AG09309 (cell line): ENCODE measurements at places on chromosomes 1 and 21.

- DNase-seq: no peak
These were observed 248.2 kb upstream of the TPTE start for GRCh38 chr21:10273196-10273595.

- DNase-seq: no peak
These were observed 23.0 kb upstream of the EPHA2 start for GRCh38 chr1:16178596-16179497.

GRCh38 chr1:41513383-41513735 lies 28.9 kb upstream of the EDN2 start:
- DNase-seq: no peak

GRCh38 chr1:46221749-46222148 lies 18.6 kb downstream of the LURAP1 start:
- DNase-seq: no peak

- DNase-seq: no peak
These were observed 20.6 kb upstream of the RCAN3 start for GRCh38 chr1:24481843-24482610.

GRCh38 chr1:17161137-17161740 lies 42.0 kb upstream of the PADI2 start:
- DNase-seq: no peak

- DNase-seq: no peak
These were observed 29.2 kb downstream of the POFUT2 start for GRCh38 chr21:45258466-45258865.

- DNase-seq: no peak
These were observed 344.1 kb upstream of the VAMP3 start for GRCh38 chr1:7426780-7427604.

DNA sequence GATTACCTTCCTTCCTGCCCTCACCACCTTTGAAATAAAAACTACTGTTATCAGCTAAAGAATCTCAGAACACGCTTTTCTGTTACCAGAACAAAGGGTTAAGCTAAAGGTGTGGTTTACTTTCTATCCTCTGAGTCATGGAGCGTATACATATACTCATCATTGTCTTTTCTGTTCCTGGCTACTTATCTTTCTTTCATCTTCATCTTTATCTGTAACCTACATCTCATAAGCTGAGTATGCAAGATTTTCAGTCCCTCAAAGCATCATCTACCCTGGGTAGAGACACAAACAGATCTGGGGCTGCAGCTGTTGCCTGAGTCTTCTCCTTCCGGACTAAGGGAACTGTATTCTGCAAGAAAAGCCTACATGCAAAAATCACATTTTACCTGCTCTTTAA lies 75.6 kb downstream of the LMO4 start:
- DNase-seq: no peak

DNA sequence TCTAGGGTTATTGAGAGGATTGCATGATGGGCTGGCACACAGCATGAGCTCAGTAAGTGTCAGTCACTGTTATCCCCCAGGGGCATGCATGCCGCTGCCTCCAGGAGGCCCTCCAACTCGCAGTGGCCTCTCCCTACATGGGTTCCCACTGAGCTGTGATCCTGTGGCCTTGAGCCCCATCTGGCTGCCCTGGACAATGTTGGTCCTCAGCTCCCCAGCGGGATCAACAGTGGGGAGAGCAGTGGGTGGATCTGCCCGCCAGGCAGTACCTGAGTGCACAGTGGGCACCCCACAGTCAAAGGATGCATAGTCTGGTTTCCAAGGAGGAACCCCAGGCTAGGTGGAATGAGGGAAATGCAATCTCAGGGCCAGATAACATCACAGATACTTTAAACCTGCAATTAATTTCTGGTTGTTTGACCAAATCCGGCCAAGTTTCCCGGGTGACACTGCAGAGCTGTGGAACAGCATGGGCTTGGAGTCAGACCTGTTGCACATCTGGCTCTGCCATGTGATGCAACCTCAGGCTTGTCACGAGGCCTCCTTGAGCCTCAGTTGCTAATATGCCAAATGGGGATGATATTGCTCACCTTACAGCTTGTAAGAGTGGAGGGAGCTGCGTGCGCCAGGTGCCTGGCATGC lies 9.3 kb downstream of the PADI3 start:
- DNase-seq: no peak

DNA sequence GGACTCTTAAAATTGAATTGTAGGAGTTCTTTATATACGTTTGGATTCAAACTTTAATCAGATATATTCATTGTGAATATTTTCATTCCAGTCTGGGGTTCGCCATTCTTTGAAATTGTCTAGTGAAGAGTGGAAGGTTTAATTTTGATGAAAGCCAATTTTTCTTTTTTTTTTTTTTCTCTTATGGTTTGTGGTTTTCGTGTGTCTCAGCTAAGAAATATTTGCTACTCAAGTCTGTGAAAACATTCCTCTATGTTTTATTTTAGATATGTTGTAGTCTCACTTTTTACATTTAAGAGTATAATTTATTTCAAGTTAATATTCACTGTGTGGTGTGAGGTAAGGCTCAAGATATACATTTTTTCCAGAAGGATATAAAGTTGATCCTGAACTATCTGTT lies 220.5 kb downstream of the KCNT2 start:
- DNase-seq: no peak

- no peak for DNase-seq
These were observed 7.7 kb downstream of the FBXO6 start for GRCh38 chr1:11671544-11672286.

- no peak for DNase-seq
These were observed 104.1 kb downstream of the KCNN3 start for GRCh38 chr1:154765970-154766369.

- DNase-seq: no peak
These were observed 80.8 kb upstream of the SLC2A1 start for GRCh38 chr1:43039228-43040055.

- DNase-seq: no peak
These were observed 41.3 kb upstream of the LAMC2 start for GRCh38 chr1:183144752-183145151.

GRCh38 chr1:230976825-230977747 lies 1.6 kb downstream of the TTC13 start:
- DNase-seq: no peak

- DNase-seq: no peak
These were observed 13.9 kb upstream of the CTSE start for GRCh38 chr1:206037581-206037980.

- no peak for DNase-seq
These were observed 60.0 kb downstream of the MEGF6 start for GRCh38 chr1:3551290-3551678.

- DNase-seq: no peak
These were observed 120.8 kb upstream of the ADGRL2 start for GRCh38 chr1:81679942-81680341.

DNA sequence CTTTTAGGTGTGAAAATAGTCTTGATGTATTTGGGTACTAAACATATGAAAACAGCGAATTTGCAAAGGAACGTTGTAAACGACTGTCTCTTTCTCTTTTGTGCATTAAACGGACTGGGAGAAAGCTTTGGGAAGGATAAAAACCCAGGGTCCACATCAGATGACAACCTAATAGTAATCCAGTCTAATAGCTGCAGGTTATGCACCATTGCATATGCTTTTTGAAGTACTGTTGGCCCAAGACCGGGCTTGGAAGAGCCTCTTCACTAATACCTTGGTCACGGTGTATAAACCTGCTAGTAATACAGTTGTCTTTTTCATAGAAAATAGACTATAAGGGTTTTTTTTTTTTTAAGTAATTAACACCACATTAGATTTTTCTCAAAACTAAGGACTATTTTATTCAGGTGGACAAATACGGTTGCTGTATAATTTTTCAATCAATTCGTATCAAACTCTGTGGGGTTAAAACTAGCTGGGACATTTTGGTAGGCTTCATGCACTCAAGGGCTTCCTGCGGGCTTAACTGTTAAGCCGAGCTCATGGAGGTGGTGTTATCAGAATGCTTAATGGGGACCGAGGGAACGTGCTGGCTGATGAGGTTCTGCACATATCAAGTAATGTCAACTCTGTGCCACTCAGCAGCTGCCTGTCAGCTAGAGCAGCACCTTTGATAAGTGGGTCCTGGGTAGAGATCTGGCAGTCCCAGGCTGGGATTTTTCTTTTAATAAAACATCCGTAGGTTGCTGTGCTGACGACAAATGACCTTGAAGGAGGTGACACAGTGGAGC lies 2.1 kb downstream of the RYR2 start:
- DNase-seq: no peak

- DNase-seq: no peak
These were observed 878 bp downstream of the MINDY1 start for GRCh38 chr1:151005729-151006319.

GRCh38 chr1:106944721-106945120 lies 111.8 kb upstream of the PRMT6 start:
- DNase-seq: no peak

GRCh38 chr1:36236302-36236701 lies 12.1 kb downstream of the THRAP3 start:
- no peak for DNase-seq

DNA sequence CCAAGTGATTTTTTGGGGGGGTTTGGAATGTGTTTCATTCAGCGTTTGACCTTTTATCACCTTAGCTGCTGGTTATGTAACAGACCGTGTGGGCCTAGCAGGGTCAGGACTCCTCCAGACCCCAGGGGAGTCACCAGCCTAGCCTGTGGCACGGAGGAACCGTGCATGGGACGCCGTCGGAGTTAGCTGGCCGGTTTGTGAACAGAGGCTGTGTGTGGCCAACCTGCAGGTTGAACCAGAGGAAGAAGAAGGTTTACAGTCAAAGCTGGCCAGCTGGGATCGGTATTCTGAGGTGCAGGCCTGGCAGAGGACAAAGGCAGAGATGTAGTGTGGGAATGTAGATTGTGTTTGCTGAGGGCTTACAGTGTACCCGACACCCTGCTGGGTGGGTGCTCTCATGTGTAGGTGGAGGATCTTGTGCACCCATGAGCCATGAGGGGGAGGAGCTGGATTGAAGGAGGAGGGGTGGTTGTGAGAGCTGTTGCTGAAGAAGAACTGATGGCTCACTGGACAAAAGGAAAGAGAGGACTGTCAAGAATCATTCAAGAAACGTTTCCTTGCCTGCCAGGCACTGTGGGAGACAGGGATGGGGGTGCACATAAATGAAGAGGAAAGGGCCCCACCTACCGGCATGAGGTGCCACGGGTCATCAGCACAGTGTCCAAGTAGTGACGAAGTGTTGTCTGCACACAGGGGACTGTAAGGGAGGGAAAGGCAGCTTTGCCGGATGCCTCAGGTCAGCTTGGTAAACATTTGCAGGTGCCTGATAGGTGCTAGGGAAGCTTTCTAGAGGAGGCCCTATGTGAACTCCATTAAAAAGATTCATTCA lies 40.0 kb upstream of the PWP2 start:
- no peak for DNase-seq

- DNase-seq: peak; percentile 39
These were observed 5.3 kb downstream of the CREG1 start for GRCh38 chr1:167548059-167548932.

DNA sequence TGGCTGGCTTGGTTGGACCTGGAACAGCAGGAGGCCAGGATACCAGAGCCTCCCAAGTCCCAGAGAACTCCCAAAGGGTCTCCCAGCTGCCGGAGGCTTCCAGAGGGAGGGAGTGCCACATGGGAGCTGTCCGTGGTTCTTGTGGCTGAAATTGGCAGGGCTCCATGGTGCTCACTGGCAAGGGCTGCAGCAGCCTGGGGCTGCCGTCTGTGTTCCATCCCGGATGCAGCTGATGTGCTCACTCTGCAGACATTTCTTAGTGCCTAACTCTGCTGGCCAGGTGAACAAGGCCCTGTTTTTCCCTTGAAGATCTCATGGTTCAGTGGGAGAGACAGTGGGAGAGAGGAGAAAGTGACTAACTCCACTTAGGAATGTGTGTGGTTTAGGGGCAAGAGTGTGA lies 261.1 kb downstream of the CAMTA1 start:
- peak; percentile 20 for DNase-seq

- no peak for DNase-seq
These were observed 1.6 kb downstream of the PPP1R15B start for GRCh38 chr1:204409836-204410687.

DNA sequence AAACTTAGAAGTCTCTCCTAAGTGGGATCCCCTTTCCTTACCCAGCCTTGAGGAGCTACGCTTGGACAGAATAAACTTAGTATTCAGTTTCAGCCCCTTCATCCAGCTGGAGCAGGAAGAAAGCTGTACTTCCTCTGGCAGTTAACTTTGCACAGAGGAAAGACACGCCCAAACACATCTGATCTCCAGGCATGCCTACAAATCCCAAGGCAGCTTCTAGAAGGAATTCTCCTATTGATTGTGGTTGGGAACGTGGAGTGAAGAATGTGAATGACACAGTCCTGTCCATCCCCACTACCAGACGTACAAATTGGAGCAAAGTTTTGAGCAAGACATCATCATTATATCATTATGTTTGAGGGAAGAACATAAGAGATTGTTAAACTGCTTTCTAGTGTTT lies 6.6 kb upstream of the AK4 start:
- no peak for DNase-seq

- DNase-seq: no peak
These were observed 18.9 kb downstream of the PGLYRP3 start for GRCh38 chr1:153293851-153294250.

- DNase-seq: no peak
These were observed 31.4 kb upstream of the PRELP start for GRCh38 chr1:203444171-203444576.

- no peak for DNase-seq
These were observed 315.6 kb downstream of the NFIA start for GRCh38 chr1:61397935-61398334.

GRCh38 chr1:169163059-169163458 lies 56.6 kb downstream of the ATP1B1 start:
- DNase-seq: no peak

DNA sequence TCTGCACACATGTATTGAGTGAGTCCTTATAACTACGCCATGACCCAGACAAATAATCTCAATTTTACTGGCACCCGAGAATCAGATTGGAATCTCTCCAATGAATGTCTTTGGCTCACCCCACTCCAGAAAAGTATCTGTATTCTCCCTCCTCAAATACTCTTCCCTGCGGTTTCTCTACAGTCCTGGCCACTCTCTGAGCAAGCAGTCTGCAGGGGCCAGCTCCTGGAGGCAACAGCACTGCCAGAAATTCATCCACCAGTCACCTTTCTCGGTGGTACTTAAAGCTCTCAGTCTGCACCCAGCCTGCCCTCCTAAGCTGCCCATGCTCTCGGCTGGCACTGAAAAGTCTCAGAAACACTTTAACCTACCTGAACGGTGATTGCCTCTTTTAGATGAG lies 16.1 kb upstream of the LYST start:
- no peak for DNase-seq

DNA sequence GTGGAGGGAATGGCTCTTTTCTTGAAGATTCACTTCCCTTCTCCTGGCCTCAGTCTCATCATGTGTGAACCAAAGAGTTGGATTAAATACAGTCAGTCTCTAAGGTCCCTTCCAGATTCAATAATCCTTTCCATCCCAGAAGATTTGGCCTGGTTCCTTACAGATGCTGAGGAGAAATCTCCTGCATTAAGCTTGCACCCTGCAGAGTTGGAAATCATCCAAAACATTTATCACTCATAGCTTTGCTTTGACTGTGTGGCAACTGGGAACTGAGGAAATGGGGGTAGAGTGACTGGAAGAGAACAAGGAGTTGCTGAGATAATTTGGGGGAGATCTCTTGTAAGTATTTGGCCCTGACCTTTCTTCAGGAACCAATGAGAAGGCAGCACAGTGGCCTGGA lies 220.5 kb upstream of the SGIP1 start:
- no peak for DNase-seq

GRCh38 chr1:39969048-39969447 lies 14.1 kb downstream of the MFSD2A start:
- DNase-seq: no peak

- no peak for DNase-seq
These were observed 116.7 kb downstream of the SPATA46 start for GRCh38 chr1:162259894-162260455.

- no peak for DNase-seq
These were observed 25.2 kb upstream of the PRDX6 start for GRCh38 chr1:173451981-173452380.

- DNase-seq: no peak
These were observed 17.3 kb downstream of the SLC9A1 start for GRCh38 chr1:27137544-27138075.
